Thoracic aorta (tissue), 2 donors: ENCODE measurements at places on chromosomes 3 and 15. TPM values are rescaled to one million over a fixed set of nuclear protein-coding genes. Genes with fewer than 3 reads are reported as not detected.

DNA sequence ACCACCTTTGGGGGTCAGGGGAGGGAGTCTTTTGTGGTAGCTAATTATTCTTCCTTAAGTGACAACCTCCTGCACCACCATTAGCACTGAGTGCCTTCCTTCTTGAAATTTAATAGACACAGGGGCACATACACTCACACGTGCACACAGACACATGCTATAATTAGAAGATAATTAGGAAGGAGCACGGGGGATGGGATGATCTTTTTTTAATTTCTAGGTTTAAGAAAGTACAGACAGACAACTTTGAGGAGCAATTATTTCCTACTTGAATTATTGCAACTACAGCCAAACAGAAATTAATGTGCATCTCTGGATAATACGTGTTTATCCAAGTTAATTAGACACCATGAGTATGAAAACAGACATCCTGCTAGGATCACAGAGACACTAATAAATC is 44.8 kb upstream of the GUCA1C start:
- no peak for DNase-seq

- DNase-seq: no peak
Observed at GRCh38 chr3:172287937-172288477, 160.2 kb downstream of the GHSR start.

DNA sequence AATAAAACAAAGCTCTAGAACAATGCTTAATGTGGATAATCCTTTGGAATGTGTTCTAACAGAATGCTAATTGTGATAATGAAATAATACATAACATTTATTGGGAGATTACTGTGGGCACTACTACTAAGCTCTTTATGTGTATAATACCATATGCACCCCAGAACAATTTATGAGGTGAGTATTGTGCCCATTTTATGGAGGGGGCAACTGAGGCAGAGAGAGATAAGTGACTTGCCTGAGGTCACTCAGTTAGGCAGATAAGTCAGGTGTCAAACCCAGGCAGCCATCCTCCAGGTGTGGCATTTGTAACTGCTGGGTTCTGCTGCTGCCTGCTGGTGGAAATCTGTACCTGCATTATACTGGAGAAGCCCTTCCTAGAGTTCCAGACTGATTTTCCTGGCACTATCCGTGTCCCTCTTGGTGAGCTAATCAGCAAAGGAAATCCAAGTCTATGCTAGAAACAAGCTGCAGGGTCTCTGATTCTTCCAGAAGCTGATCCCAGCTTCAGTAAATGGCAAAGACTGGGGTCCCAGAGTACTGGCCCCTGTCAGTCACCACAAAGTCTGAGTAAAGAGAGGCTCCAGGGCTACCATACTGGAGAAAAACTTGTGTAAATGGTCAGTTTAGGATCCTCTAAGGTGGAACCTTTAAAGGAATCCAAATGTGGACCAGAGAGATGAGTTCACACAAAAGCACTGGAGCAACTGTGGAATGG is 22.6 kb upstream of the RBP1 start:
- no peak for DNase-seq

GRCh38 chr15:31306426-31307269 is 20.0 kb upstream of the KLF13 start:
- DNase-seq: no peak

DNA sequence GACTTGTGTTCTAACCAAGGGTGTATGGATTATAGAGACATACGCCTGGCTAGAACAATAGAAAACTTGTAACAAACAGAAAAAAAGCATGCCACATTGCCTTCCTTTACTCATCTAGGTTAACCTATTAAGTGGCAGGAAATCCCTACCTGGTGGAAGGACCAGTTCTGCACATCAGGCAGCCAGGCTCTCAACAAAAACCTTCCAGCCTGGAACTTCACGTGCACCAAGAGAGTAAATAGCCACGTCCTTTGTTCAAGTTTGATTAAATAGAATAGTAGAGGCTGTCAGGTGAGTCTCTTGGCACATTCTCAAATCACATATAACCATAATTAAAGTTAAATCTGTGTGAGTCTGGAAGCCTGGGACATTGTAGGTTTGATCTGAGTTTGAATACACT is 85.0 kb upstream of the DPH6 start:
- DNase-seq: no peak

DNA sequence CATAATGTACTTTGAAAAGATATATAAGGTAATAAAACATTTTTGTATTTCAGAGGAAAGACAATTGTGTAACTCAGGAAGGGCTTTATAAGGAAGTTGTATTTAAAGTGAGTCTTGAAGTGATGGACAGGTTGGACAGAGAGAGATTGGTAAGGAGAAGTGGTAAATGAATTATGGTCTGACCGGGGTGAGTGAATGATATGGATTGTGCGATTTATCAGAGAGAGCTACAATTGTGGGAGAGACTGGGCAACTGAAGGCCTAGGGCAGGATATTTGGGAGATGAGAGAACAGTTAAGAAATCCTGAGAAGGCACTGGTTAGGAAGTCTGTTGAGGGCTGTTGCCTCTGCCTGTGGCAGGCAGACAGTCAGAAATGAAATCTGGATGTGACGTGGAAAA is 14.8 kb downstream of the IL1RAP start:
- no peak for DNase-seq

DNA sequence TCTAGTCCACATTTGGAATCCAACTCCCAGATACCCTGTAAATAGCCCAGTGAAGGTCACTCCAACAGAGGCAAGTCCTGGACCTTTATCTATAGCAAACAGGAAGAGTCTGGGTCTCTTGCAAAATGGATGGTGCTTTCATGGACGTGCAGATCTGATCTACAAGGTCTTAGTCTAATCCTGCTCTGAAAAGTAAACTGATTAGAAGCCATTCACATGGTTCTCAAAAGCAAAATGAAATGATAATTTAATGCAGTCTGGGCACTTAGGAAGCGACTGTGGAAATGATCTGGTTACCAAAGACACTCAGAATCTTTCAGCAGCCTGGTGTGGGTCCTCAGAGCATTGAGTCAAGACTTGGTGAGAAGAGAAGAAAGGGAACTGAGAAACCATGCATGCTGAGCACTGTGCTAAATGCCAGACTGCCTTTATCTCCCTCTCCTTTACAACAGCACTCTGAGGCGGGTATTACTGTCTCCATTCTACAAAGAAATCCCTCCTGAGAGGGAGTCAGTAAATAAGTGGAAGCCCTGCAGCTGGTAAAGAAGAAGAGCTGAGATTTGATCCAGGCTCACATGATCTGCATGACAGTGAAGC is 29.0 kb downstream of the AQP9 start:
- DNase-seq: no peak

DNA sequence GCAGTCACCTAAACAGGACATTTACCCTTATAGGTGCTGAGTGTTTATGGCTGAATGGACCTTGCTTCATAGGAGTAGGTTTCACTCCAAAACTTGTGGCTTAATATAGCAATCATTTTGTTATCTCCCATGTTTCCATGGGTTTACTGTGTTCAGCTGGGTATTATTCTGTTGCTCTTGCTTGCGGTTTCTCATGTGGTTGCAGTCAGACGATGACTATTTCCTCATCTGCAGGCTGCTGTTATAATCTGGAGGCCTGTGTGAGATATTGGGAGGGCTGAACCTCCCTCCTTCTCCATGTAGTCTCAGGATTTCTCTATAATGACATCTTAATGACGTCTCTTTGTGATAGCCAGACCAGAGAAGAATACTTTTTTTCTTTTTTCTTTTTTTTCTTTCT is 98.1 kb downstream of the ZPLD1 start:
- no peak for DNase-seq

The IL5RA gene
- total RNA-seq: not detected

The CLDN1 gene
- 0.21 TPM for total RNA-seq

The PPP1R14D gene
- total RNA-seq: not detected
